ENCODE measurements at places on chromosomes 12 and 14. TPM values are rescaled to one million over a fixed set of nuclear protein-coding genes. Genes with fewer than 3 reads are reported as not detected.
A peak's percentile ranks its signal among the peaks of the same experiment; 100 is the strongest.

DNA sequence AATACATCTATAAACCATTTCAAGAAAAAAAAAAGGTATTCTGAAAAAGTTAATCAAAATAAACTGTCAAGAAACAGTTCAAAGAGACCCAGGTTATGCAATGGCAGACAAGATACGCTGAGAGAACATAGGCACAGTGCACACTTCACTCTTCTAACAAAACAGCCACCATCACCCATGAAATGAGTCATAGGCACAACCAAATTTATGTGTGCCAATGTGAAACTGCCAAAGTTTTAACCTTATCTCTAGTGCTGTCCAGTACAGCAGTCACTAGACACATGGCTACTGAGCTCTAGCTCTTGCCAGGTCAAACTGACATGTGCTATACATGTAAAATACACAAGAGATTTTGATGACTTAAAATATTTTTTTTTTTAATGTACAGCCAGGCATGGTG lies 1.4 kb downstream of the CEP128 start:
- DNase-seq = no peak

DNA sequence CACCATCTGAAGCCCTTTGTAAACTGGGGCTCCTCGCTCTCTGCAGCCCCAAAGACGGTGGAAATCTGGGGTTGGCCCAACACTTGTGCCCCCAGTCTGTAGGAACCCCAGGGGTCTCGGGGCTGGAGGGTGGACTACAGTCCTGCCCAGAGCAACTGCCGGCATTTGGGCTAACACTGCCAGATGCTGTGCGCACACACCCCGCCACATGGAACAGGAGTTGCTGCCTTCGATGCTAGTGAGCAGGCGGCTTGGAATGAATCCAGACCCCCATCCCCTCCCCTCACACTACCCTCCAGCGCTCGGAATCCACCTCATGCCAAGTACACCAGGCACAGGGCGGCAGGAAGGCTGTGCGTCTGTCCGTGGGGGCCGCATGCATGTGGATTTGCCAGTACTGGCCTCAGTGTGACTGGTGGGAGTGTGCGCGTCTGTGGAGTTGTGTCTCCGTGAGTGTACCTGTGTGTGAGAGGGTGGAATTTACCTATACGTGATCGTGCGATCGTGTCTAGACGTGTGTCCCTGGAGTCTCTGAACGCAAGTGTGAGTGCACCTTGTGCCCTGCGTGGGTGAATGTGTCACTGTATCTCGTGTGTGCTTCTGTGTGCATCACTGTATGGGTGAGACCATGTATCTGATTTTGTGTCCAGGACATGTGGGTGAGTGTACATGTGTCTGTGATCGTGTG lies 5.1 kb downstream of the LHX5 start:
- no peak for DNase-seq

DNA sequence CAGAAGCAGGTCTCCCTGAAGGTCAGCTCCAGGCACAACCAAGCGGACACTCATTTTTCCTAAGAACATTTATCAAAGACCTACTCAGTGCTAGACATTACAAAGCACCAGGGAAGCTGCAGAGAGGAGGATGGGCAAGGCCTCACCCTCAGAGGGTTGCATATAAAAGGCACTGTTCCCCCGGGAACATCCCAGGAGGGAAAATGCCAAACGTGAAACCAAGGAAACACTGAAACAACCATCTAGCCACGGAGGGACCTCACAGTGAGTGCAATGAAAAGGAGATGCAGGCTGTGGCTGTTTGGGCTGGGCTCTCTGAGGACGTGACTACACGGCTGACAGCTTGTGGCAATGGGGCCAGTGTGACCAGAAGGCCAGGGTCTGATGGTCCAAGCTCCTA lies 117.4 kb upstream of the VASH1 start:
- DNase-seq = no peak

DNA sequence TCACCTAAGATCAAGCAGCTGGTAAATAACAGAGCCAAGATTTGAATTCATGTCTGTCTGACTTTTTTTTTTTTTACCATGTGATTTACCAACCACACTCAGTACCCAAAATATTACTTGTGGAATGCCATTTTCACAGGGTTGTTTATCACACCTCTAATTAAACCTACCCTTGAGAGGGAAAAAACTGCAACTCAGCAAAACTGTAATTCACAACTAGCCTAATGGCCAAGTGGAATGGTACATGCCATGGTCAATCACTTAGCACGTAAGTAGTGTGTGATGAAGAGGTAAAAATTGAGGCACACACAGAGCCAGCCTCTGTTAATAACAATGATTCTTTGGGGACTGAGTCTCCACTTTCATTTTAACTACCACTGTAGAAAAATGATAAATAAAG lies 412.9 kb upstream of the GARIN6 start:
- no peak for DNase-seq

- DNase-seq = peak; percentile 7
These were observed 406.0 kb downstream of the PRKD1 start for GRCh38 chr14:29521526-29522137.

DNA sequence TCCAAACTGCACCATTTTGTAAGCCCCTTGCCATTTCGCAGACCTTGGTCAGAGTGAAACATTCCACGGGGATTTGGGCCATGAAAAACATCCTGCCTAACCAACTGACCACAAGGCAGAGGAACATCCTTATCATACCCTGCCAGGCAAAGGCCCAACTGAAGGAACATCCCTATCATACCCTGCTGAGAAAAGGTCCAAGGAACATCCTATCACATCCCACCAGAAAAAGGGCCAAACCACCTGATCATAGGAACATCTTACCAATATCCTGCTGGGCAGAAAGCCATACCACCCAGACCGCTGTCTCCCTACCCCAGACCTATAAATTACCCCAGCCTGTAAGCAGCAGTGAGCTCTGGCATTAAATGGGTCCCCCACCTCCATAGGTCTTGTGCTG lies 19.4 kb upstream of the LRRC9 start:
- no peak for DNase-seq

- peak; percentile 56 for DNase-seq
These were observed 190.6 kb downstream of the ITPR2 start for GRCh38 chr12:26642361-26642760.

GRCh38 chr14:93803408-93804318 lies 15.4 kb upstream of the PRIMA1 start:
- DNase-seq = no peak

GRCh38 chr14:21093769-21094681 lies 4.4 kb downstream of the ZNF219 start:
- DNase-seq = no peak

DNA sequence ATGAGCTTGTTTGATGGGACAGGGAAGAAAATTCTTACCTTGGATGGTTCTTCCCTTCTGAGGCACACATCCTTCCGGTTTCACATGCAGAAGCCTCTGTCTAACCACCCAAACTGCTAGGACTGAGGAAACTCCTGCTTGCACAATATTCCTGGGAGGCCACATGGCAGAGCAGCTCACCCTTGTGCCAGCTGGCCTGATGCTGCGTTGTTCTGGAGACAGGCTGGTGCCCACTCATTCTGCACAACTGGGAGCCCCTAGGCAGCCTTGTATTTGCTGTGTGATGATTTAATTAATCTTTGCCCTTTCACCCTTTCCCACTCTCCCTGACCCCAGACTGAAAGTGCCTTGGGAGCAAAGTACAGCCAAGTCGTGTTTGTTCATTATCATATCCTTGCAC lies 130.8 kb downstream of the RTN1 start:
- no peak for DNase-seq

DNA sequence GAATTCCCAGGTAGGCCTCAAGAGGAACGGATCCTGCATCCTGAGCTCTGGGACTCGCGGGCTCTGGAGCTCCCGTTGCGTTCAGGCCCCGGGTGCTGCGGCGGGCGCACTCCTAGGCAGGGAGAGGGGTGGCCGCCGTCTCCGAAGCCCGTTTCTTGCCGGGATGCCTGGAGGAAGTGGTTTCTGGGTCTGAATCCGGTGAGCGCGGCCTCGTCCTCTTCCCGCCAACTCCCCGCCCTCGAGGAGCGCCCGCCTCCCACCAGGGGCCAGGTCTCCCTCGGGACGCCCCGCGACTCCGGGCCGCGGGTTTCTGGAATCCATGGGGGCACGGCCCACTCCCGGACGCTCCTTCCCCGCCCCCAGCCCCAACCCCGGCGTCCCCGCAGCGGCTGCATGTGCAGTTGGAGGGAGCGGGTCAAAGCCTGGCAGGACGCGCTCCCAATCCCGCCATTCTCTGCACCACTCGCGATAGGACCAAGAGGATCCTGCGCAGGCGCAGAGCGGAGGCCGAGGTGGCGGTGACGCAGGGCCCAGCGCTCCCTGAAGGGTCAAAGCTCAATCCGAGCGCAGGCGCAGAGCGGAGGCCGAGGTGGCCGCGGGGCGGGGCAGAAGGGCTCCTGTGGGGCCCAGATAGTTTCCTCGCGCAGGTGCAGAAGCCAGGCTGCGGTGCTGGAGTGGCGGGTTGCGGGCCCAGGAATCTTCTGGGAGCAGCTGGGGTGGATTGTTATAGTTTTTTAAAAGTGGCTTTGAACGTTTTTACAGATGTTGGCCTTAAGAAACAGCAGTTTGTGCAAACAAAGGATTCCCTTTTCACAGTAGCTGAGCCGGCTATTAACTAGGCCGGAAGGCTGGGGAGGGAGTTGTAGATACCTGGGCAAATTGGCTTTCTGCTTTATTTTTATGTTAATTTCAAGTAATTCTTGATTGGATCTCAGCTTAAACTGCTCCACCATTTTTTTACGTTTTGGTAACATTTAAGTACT lies 796.4 kb downstream of the AACS start:
- DNase-seq = no peak

DNA sequence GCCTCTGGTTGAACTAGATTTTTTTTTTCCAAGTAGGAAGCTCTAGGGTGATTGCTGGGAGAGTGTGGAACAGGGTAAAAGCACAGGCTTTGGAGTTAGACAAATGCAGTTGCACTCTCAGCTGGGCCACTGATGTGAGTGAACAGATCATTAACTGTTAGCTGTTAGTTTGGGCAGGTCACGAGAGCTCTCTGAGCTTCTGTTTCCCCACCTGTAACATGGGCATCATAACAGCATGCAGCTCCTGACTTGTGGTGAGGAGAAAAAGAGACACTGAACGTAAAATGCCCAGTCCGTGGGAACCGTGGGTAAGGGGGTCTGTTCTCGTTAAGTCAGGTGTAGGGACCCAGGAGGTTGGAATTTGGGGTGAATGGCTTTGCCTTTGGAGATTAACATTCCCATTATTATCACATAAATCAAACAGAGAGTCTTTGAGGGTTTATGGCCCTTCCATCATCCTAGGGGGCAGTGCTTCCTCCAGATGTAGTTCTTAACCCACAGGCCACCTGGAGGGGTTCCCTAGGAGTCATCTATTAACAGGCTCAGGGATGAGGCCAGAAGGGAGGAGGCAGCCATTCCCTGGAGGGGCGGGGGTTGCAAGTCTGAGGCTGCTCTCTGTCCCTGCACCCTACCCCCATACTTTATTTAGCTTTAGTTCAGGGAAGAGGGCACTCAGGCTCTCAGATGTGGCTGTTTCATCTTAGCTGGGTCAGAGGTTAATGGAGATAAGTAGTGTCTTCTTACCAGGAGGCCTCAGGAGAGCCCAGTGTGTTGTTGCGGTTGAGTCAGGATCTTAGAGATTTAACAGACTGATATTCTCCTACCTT lies 135.2 kb downstream of the DACT1 start:
- no peak for DNase-seq

- DNase-seq = no peak
These were observed 1266.2 kb downstream of the TMEM121 start for GRCh38 chr14:106792543-106792942.

GRCh38 chr12:13220838-13221237 lies 24.3 kb downstream of the EMP1 start:
- DNase-seq = peak; percentile 46

GRCh38 chr14:53127832-53128231 lies 25.3 kb downstream of the DDHD1 start:
- DNase-seq = no peak

- peak; percentile 87 for DNase-seq
These were observed 3.0 kb upstream of the IFI27L2 start for GRCh38 chr14:94132285-94132887.

DNA sequence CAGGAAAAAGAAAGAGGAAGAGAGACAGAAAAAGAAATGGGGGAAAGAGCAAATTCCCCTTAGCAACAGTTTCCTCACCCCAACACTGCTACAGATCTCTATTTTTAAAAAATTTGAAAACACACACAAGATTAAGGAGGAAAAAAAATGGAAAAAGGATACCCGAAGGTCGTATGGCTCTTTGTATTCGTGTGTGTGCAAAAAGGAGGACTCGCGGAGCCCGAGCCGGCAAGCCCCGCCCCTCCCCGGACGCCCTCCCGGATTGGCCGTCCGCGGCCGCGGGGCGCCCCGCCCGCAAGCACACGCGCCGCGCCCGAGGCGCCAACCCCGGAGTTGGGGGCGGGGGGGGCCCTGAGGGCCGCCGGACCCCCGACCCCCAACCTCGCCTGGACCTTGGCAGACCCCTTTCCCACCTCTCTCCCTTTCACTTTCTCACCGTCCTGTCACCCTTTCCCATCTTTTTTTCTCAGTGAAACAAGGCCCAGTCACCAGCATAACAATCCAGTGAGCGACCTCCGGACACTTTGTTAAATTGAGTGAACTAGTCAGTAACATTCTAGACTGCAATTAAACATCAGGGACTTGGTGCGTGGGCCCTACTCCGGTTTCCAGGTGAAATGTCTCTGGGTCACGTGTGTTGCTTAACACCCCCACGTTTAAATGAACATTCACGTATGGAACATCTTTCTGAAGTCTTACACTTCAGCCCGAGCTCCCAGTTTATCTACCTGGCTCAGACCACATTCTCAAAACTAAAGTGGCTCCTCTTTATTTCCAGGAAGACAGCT lies at the start of gene C14orf93:
TSS of gene C14orf93 (minus strand) at position 205 of the 788 bp plus-strand sequence. CDS start 11,120 bp downstream, outside the sequence.
- DNase-seq = peak; percentile 50

- DNase-seq = no peak
These were observed 174.4 kb downstream of the TMEM121 start for GRCh38 chr14:105700622-105701288.

The TPPP2 gene
- total RNA-seq = not detected

The KRT2 gene
- total RNA-seq = not detected

The COQ10A gene
- total RNA-seq = 8.0 TPM

The DENR gene
- 60.6 TPM for total RNA-seq

The RAB2B gene
- total RNA-seq = 28.1 TPM

The BMAL2 gene
- total RNA-seq = 44.5 TPM

The NAV3 gene
- total RNA-seq = 121 TPM

The CMAS gene
- total RNA-seq = 25.0 TPM

The FAM181A gene
- total RNA-seq = not detected

The COL2A1 gene
- total RNA-seq = not detected

The CAPZA3 gene
- total RNA-seq = not detected

The ERO1A gene
- total RNA-seq = 75.3 TPM

The KIF21A gene
- 10.8 TPM for total RNA-seq

The HCAR1 gene
- total RNA-seq = 2.2 TPM

The IFNG-AS1 gene
- 0.09 TPM for total RNA-seq

The SLC22A17 gene
- 9.6 TPM for total RNA-seq
